ENCODE measurements at places on chromosomes 12 and 14.

- no peak for DNase-seq
These were observed 18.1 kb downstream of the MORN3 start for GRCh38 chr12:121651320-121651719.

- DNase-seq = no peak
These were observed 275.4 kb downstream of the TTC6 start for GRCh38 chr14:37870632-37871346.

DNA sequence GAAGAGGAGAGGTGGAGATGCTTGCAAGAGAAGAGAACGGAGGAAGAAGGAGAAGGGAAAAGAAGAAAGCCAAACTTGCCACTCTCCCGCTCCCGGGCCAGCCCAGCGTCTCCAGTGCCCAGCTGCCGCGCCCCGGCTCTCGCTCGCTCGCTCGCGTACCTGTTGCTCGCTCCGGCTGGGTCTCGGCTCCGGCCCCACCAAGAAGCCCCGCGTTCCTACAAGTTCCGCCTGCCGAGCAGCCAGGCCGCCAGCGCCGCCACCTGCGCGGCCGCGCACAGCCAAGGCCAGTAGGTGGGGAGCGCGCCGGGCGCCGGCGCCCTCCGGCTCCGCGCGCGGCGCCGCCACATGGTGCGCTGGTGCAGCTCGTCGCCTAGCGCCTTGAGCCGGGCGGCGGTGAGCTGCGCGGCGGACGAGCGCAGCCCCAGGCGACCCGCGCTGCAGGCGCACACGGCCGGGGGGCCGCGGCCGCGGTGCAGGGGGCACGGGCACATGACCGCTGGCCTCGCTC lies 370 bp downstream of the HRK start:
- peak; percentile 50 for DNase-seq

DNA sequence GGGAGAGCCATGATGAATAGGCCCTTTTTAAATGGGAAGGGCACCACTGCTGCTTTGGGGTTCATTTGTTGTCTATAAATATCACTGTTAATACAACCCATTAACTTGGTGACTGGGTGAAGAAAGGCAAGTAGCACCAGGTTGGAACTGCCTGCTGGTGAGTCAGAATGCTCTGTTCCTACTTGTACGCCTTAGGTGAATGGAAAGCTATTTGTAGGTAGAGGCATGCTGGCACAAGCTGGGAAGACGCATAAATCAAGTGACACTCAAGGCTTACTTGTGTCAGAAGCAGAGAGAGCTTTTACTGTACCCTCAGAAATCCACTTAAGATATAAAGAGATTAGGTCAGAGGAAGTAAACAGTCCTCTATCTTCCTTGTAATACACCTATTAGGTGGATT lies 142.5 kb downstream of the TMX1 start:
- DNase-seq = no peak

DNA sequence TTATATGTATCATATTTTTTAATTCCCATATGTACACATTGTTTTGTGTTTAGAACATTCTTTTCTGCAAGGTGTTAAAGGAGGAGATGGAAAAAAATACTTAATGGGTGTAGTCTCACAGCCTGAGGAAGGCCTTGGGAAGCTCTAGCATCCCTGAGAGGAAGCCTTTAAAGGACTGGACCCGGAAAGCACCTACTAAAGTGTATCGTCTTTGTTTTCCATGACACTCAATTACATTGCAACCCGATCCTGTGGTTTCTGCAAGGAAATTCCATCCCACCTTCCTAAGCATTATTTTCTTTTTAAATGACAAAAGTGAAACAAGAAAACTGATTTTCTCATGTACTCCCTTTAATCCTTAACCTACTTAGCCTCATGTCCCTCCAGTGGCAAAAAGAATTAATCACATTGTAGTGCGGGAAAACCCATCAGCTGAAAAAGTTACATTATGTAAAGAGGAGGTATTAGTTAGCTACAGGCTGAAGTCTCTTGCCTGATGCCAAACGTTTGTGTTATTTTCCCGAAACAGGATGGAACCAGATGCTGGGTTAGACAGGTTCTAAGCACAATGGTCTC lies 147.8 kb upstream of the CPSF6 start:
- DNase-seq = no peak

DNA sequence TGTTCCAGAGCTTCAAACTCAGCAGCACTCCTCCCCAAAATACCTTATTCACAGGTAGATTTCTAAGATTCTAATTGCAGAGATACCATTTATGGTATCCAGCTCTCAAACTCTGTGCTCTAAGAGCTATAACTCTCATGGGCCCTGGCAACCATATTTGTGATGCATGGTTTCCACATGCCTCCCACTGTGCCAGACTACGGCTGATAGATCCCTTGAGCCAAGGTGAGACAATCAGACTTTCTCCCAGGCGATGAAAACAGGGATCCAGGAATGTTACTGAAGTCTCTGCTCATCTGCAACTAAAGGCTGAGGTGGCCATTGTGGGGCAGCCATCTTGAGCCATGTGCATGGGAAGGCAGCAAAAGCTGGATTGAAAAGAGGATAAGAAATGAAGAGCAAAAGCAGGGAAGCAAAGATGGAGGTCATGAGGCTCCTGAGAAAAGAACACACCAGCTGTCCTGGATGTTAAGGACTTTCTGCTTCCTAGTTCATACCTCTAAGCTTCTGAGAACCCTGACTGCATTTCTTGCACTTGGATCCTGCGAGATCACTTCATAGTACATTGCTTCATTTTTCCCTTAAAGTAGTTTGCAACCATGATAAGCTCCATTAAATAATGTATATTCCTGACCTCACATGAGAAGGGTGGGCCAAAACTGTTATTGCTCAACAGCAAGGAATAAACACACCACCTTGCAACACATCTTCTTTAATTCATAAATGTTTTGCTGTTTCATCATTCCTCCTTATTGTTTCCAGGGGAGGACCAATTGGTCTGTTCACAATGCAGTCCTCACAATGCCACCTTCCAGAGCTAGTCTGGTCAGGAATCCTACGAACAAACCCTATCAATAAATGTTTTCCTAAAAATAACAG lies 5.4 kb downstream of the EGLN3 start:
- no peak for DNase-seq

- peak; percentile 2 for DNase-seq
These were observed 46.2 kb downstream of the WSCD2 start for GRCh38 chr12:108175310-108175709.

DNA sequence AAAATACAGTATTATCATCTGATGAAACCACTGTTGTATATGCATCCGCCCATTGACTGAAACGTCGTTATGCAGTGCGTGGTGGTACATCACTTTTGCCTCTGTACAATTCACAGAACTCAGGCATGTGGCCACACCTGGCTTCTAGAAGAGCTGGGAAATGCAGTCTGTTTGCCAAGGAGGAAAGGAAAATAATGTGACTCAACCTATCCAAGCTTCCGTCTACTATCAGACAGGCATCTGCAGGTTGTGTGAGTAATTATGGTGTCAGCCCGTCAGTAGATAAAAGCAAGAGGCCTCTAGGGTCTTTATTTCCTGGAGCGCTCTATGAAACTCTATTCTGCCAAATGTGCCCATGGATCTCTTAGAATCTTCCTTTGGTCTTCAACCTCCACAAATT lies 111.6 kb downstream of the BBS10 start:
- no peak for DNase-seq

- DNase-seq = peak; percentile 64
These were observed 666.6 kb downstream of the NRXN3 start for GRCh38 chr14:78836777-78837176.

GRCh38 chr12:10400829-10401228 lies 8.7 kb downstream of the KLRC4 start:
- DNase-seq = no peak

- DNase-seq = no peak
These were observed 113.9 kb downstream of the PHLDA1 start for GRCh38 chr12:75917715-75918114.

- no peak for DNase-seq
These were observed 16.6 kb upstream of the FBXO34 start for GRCh38 chr14:55254581-55254980.

DNA sequence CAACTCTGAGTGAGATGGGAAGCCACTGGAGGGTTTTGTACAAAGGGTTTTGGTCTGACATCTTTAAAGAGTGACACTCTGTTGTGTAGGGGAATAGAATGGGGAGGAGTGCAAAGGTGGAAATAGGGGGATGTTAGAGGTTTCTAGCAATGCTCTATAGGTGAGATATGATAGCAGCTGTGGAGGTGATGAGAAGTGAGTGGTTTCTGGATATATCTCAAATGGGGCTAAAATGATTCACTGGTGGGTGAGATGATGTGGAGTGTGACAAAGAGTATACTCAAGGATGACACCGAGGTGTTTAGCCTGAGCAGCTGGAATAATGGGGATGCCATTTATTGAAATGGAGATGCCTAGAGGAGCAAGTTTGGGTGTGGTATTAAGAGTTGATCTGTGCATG lies 426.4 kb downstream of the PCNX1 start:
- no peak for DNase-seq

DNA sequence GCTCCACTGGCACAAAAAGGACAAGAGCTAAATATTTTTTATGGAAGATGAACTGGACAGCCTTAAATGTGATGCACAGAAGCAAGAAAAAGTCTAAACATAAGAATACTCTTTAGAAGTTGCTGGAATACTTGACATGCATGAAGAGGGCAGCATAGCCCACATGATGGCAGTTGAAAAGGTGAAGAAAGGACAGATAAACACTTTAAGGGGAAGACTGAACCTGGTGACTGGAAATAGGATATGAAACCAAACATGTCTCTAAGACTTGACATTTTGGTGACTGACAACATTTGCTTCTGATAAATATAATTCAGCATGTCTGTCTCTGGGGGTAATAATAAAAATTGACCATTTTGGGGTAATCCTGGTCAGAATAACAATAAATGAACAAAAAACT lies 273.1 kb downstream of the CCDC91 start:
- no peak for DNase-seq

DNA sequence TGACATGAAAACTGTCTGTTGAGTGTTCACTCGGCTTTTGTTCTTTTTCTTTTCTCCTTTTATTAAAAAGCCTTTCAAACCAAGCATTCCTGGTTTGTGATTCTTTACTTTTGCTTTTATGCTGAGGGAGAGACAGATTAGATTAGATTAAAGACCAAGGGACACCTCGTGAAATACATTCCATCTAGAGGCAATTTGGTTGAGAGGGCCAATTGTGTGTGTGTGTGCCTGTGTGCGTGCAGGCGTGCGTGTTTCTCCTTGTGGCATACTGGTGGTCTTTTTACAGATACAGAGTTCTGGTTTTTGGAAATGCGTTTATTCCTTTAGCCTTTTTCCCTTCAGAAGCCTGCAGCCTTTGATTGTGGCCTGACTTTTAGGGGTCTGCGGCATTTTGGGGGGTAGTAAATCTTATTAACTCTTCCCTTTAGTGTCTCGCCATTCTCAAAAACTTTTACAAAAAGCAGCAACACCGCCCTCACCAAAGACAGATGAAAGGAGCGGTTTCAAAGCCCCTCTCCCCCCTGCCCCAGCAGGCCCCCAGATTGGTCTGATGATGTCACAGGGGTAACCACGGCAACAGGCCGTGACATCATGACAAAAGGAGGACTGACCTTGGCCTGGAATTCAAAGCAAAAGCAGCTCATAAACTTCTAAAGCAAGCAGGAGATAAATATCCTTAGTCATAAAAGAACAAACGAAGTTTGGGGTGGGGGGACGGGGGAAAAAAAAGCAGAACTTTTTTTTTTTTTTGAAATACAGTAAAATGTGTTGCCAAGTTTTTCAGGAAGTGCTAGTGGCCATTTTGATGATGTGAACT lies 84.1 kb upstream of the TBX3 start:
- no peak for DNase-seq

- no peak for DNase-seq
These were observed 47.4 kb downstream of the SMIM41 start for GRCh38 chr12:52126605-52127578.

GRCh38 chr12:131012279-131013069 lies 58.8 kb downstream of the ADGRD1 start:
- no peak for DNase-seq

GRCh38 chr14:71005076-71005475 lies 97.8 kb downstream of the PCNX1 start:
- no peak for DNase-seq

- DNase-seq = no peak
These were observed 28.4 kb downstream of the PTPN11 start for GRCh38 chr12:112447106-112447505.

GRCh38 chr12:83700838-83701237 lies 1014.1 kb downstream of the TMTC2 start:
- no peak for DNase-seq

DNA sequence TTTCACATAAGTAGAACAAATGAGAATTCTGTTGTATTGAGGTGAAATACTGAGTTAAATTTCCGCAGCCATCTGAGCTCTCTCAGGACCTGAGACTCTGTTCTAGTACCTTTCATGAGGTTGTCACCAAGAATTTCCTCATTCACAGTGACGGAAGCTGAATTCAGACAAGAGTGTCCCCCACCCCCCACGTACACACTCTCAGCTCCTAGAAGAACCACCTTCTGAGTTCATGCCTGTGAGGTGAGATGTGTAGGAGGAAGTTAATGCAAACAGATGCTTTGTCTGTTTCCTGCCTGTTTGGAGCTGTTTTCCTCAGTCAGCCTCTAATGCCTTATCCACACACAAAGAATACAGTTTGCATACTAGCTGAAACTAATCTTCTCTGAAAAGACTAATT lies 18.2 kb downstream of the BICDL1 start:
- no peak for DNase-seq

DNA sequence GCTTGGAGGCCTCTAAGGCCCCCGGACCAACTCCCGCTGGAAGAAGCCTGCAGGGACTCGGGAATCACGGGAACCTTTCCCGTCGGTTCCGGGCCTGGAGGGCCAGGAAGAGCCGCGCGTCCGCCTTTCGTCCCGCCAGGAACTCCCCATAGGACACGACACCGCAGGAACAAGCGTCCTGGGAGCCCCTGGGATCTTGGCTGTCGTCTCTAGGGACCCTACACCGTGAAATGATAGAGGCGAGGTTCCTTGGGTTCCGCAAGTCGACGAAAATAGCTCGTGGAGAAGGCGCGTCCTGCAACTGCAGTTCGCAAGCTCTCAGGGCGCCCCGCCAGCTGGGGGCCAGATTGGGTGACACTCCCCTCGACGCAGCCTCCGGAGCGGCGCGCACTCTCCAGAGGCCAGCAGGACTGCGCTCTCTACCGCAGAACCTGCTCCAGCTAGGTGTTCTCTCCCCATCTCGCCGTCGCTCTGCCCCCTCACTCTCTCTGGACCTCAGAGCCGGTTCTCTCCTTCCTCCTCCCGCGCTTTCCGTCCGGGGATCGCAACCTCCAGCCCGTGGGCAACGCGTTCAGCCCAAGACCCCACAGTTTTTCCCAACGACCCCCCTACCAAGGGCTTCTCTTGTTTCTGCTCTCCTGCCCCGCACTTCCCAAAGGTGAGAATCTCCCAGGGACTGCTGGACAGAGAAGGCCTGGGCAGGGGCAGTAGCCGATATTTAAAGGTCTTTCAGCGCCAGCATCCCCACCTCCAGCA lies 776 bp downstream of the BMP4 start:
- DNase-seq = no peak

DNA sequence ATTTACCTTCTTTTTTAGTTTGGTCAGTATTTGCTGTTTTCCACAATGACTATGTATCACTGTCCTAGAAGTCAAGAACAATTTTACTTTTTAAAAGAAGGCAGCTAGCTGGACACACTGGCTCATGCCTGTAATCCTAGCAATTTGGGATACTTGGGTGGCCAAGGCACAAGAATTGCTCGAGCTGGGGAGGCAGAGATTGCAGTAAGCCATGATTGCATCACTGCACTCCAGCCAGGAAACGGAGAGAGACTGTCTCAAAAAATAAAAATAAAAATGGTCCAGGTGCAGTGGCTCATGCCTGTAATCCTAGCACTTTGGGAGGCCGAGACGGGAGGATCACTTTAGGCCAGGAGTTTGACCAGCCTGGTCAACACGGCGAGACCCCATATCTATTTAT lies 28.3 kb downstream of the MDM1 start:
- peak; percentile 73 for DNase-seq

- DNase-seq = no peak
These were observed 18.4 kb downstream of the OTUB2 start for GRCh38 chr14:94044476-94045091.
